ENCODE measurements at places on chromosomes 3 and 15.

- no peak for DNase-seq
These were observed 48.9 kb downstream of the CACNA2D2 start for GRCh38 chr3:50454481-50455070.

- DNase-seq, result peak; percentile 73
These were observed 1.3 kb downstream of the TCF12 start for GRCh38 chr15:56919609-56920366.

- no peak for DNase-seq
These were observed 514.6 kb downstream of the NLGN1 start for GRCh38 chr3:173912126-173912525.

GRCh38 chr15:29403772-29404171 is 134.2 kb upstream of the NSMCE3 start:
- DNase-seq, result no peak

DNA sequence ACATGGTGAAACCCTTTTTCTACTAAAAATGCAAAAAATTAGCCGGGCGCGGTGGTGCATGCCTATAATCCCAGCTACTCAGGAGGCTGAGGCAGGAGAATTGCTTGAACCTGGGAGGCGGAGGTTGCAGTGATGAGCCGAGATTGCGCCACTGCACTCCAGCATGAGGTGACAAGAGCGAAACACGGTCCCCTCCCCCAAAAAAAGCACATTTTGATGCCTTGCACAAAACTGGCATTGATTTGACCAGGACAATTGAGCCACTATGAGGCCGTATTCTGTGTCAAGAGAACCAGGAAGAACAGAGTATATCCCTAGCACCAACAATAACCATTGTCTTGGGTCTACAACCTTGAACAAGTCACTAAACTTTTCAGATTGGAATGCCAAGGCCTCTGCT is 50.6 kb downstream of the SH3BP5 start:
- DNase-seq, result no peak

DNA sequence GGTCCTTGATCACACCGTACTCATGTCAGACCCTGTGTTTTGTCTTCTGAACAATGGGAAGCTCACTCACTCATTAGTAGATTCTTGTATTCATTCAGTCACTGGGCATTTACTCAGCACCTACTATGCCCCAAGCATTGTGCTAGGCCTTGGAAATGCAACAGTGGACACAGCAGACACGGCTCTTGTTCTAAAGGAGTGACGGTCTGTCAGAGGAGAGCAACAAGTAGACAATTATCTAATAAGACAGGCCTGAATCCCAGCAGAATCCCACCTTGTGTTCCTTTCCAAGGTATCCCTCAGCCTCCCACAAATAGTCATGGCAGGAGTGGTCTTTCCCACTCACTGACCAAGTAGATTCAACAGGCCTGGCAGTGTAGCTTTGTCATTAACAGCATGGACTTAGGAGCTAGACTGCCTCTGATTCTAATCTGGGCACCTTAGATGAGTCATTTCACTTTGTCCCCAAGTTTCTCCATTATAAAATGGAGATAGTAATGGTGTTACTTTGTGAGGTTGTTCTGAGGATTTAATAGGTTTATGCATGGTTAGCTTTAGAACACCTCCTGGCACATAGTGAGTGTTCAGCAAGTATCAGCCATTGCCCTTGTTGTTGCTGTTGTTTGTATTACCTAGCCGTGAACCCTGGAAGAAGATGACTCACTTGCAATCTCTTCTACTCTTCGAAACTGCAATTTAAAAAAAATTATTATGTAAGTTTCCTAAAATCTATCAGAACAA is 69.1 kb downstream of the SSUH2 start:
- DNase-seq, result no peak

- peak; percentile 17 for DNase-seq
These were observed 40.9 kb upstream of the RNU6-1 start for GRCh38 chr15:67880651-67881182.

GRCh38 chr15:91508633-91509032 is 344.9 kb upstream of the SLCO3A1 start:
- DNase-seq, result no peak

GRCh38 chr3:114928989-114929640 is 218.0 kb downstream of the ZBTB20 start:
- no peak for DNase-seq

GRCh38 chr15:62138124-62138523 is 27.0 kb downstream of the C2CD4B start:
- DNase-seq, result no peak

DNA sequence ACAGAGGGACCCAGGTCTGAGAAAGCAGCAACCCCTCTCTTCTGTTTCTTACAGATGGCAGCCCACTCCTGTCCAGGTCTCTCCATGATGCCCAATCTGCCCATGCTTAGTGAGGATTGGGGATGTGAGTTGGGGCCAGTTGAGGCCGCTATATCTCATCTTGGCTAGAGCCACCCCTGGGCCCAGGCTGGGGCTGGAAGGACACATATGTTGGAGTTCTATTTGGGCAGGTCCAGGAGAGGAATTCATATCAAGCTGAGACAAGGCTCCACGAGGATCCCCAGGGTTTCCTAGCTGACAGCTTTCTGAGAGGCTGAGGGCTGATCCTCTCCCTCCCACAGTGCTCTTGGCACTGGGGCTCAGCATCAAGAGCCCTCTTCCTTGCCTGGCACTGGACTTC is 11.4 kb downstream of the TGM5 start:
- DNase-seq, result no peak

DNA sequence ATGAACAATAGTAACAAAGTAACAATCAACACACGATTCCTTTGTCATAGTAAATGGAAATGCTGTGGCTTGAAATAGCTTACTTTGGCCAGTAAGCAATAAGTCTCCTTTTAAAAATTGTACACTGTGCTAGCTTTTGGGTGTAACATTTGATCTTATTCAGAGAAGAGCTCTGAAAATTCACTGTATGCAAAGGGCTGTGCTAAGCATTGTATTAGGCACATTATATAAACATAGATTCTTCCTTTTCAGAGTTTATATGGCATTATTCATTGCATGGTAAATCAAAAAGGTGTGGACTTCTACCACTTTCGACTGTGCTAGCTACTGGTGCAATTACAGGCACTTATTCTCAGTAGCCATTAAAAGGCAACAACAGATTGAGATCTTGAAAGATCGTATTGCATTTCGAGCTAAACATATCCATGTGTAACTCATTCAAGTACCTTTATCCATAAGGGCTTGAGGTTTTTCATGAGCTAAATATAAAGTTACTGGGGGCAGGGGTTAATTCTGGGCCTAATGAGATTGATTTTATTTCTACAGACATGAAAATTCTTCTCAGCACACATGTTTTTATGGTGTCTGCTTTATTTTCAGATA is 246.8 kb downstream of the NR1D2 start:
- no peak for DNase-seq

DNA sequence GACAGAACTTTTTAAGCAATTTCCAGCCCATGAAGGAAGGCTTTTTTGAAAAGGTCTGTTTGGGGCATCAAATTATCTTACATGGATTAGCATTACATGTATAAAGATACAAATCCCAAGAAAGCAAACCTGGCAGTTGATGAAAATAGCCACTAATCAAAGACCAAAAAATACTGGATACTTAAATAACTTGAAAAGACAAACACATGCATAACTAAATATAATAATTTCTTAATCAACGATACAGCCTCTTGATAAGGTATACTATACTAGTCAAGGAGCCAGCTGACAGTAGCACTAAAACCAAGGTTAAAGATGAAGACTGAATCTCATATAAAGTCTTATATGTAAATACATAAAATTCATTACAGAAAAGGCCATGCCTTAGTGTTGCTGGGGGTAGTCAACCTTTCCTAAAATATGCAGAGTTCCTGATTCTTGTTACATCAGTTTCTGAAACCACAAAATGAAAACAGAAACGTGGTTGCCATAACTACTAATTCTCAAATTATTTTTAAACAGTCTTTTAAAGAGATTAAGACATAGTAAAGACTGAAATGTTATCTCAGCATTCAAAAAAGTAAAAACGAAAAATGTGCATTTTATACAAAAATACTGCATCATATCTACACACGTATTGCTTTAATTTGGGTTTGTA is 2.0 kb downstream of the ANKRD28 start:
- DNase-seq, result no peak
